ENCODE measurements at places on chromosomes 11 and 22.
A peak's percentile ranks its signal among the peaks of the same experiment; 100 is the strongest.

- DNase-seq, result no peak
Observed at GRCh38 chr11:9852465-9852864, 188.6 kb downstream of the SWAP70 start.

DNA sequence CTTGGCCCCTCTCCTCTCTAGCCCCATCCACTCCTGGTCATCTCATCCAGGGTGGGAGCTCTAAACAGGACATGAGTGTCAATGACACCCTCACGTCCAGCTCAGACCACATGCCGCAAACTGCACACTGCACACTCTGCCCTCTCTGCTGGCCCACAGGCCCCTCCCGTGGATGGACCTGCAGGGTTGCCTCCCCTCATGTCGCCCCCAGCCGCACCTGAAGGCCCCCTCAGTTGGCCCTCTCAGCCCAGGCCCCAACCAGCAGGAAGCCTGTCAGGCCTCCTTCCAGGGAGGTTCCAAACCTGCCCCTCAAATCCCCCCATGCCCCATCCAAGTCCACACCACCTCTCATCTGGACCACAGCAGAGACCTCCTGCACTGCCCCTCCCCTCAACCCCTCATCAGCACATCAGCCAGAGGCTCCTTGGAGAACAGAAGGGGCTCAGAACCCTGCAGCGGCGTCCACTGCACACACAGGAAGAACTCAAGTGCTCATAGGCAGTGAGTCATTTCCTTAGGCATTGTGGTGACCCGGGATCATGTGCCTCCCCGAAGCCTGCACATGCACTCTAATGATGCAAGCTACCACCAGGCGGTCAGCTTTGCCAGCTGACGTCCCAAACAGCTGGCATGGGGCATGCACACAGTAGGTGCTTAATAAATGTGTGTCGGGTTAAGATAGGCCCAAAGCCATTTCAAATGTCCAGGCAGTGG is 12.9 kb upstream of the CDKN1C start:
- DNase-seq, result peak; percentile 93

DNA sequence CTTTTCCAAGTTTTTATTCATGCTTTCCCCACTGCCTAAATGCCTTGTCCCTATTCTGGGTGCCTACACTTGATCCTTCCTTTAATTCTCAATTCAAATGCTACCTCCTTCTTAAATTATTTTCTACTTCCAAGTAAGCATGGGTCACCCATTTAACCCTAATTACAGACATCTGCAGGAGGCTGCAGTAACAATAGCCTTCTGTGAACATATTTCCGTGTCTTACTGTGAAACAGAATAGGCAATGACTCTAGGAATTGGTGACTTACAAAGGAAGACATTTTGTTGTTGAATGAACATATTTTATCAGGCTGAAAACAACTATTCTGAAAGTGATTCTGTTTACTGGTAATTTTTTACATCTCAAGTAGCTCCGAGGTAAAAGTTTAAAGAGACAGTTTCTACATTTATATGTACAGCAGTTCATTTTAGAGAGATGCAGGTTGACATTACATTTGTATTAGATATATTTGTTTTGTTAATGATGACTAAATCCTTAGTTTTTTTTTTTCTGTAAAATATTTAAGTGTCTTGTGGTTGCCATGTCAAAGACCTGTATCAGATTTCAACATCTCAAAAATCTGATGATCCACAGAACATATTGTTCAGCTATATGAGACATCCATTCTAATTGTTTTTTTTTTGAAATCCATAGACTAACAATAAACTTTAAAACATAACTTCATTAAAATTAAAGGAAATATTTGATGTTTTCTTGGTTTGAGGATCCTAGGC is 316.8 kb downstream of the CASP12 start:
- DNase-seq, result no peak

DNA sequence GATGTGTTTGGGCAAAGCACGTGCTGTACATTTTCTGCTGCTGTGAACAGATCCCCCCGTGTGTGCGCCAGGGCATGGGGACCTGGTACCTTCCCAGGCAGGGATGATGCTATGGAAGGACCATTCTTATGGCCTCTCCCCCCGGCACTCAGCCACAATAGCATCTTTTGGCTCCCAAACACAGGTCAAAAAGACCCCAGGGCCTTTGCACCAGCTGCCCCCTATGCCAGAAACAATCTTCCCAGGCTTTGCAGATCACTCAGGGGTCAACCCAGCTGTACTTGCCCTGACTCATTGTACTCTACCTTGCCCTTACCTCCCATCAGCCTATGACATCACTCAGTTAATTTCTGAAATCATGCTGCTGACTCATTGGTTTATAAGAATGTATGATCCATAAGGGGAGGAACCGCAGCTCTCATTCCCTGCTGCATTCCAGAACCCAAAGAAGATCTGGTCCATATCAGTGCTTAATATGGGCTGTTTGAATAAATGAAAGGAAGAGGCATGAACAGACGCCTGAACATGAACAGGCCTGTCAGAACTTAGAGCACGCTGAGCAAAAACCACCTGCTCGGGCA is 100.7 kb downstream of the CELSR1 start:
- DNase-seq, result no peak

GRCh38 chr11:47899801-47900200 is 51.7 kb upstream of the NUP160 start:
- DNase-seq, result no peak

DNA sequence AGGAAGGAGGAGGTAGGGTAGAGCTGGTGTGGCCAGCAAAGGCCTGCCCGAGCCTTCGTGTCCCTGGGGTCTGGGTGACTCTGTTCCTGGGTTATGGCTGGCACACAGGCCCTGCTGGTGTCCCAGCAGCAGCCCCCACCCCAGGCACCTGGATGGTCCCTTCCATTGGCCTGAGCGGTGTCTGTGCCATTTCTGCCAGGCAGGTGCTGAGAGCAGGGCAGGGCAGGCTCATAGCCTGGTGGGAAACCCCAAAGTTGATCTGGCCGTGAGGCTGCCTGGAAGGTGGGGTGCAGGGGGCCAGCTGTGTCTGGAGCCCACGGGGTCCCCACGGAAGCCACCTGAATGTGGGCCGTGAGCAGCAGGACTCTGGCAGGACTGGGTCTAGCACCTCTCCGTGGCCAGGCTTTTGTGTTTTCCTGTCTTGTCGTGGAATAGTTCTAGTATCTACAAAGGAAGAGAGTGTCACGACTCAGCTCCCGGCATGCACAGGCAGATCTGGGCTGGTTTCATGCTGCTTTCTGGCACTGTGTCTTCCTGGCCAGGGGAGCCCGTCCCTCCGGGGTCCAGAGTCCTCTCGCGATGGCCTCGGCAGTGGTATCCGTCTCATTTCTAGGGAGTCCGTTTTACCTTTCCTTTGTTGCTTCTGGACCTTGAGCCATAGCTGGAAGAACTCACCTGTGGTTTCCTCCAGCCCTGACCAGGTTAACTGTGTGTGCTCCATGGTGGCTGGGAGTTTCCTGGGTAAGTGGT is 83.7 kb downstream of the KCNQ1 start:
- DNase-seq, result no peak

GRCh38 chr11:47869544-47870393 is 21.6 kb upstream of the NUP160 start:
- DNase-seq, result peak; percentile 56

- no peak for DNase-seq
Observed at GRCh38 chr11:134170919-134171281, 52.9 kb downstream of the NCAPD3 start.

GRCh38 chr11:7543302-7543701 is 29.5 kb downstream of the PPFIBP2 start:
- DNase-seq, result no peak

DNA sequence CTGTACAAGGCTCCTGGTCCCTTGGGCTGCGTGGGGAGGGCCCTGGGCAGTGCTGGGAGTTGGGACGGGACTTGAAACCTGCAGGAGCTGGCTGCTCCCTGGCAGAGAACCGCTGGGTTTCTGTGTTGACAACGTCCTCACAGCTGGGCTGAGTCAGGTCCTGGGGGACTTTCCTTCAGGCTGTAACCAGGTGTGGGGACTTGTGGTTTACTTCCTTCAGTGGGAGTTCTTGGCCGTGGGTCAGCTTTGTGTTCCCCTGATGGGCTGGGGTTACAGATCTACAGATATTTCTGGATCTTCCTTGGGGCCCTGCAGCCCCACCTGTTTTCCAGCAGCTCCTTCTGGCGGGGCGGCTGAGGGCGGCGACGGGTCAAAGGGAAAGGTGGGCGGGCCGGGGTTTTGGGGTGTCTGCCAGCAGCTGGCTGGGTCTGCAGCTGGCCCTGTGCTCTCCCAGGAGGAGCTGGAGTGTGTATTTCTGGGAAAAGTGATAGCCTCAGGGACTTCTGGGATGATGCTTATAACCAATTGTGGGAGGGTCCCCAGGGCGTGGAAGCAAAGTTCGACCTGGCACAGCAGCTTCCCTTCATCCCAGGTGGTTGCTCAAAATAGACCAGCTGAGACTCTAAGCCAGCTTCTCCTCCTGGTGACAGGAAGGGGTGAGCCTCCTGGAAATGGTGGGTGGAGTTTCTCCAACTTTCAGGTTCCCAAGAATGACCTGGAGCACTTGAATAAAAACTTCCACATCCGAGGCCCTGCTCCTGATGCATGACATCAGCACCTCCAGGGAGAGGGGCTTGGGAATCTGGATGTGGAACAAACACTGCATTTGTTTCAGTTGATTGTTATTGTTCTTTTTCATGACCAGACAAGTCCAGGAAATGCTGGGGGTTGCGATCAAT is 19.1 kb downstream of the ST14 start:
- no peak for DNase-seq

GRCh38 chr11:105929084-105929955 is 92.7 kb downstream of the MSANTD4 start:
- no peak for DNase-seq

DNA sequence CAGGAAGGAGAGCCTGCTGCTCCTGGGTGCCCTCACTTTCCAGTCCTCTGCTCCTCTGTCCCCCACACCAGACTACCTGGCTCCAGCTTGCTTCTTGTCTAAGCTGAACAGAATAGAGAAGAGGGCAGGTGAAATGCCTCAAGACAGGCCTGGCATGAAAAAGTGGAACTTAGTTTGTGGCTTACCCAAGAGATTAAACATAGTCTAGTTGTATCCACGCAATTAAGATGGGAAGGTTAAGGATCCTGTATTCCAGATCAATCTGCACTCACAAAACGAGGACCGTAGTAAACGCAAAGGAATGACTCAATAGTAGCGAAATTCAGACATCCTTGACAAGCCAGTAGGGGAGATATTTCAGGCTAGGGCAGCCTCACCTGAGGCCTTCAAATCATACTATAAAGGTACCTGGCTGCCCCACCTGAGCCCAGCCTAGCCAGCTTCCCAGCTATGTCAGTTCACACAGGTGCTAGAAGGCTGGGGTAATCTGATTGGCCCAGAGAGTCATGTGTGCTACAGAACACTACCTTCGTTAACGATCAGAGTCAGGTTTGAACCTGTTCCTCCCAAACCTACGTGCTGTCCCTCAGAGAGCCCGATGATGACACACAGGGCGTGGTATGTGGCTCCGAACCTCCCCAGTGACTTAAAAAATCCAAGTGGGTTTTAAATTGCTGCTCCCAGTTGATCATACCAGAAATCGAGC is 46.5 kb downstream of the AHNAK start:
- no peak for DNase-seq

- no peak for DNase-seq
Observed at GRCh38 chr11:126834573-126834972, 166.0 kb downstream of the KIRREL3 start.

DNA sequence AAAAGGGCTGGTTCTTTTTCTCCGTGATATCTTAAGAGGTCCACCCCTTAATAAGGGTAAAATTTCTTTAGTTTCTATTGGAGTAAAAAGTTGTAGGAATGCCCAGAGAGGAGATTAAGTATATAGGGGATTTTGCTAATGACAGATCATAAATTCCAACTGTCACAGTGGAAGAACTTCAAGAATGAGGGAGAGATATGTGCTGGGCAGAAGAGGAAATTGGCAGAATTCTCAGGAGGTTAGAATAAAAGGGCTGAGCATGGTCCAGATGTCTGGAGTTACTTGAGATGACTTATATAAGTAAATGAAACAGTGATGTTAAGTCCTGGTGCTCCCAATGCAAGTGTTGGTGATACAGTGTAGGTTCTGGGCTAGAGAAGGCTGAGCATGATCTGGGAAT is 417.6 kb upstream of the ARHGAP42 start:
- DNase-seq, result no peak

DNA sequence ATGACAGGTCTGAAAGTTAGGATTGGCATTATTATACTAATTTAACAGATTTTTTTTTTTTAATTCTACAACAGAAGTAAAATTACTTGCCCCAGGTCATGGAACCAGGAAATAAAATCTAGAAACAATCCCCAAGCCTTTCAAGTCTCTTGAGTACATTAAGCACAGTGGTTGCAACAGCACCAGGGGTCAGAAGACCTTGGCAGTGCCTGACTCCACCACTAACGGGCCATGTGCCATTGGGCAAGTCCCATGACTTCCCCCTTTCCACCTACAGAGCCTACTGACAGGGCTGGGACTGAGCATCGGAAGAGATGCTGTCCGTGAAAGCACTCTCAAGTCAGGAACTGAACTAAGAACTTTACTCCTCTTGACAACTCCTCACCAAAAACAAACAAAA is 98.6 kb upstream of the AKIP1 start:
- peak; percentile 98 for DNase-seq

DNA sequence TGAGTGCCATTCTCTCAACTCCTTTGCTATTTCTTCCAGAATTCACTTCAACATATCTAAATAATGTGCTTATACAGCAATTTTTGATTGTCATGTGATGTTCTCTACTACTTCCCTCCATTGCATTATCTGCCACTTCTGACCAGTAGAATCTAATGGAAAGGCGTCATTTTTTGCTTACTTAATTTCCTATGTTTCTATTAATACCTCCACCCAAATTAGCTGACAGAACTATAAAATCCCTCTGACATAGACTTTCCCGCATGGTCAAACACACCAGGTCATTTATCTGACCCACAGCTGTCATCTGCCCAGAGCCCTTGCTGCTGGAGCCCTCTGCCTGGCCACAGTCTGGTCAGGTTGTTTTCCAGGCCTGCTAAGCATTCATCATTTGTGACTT is 258.6 kb upstream of the NARS2 start:
- peak; percentile 53 for DNase-seq

DNA sequence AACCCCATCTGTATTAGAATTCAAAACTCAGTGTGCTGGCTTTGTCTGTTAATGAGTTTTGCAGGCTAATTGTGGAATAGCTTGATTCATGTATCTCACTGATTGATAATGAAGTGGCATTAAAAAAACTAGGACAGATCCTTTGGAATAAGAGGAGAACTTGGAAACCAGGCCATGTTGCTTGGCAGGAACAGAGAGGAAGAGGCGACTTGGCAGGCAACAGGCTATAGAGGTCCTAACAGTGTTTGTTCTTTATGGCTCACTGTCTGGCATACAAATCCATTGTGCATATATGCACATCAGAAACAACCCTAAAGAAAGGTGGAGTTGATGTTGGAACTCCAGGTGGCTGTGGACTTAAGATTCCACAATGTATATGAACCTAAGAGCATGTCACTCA is 17.4 kb upstream of the OR9I1 start:
- no peak for DNase-seq

DNA sequence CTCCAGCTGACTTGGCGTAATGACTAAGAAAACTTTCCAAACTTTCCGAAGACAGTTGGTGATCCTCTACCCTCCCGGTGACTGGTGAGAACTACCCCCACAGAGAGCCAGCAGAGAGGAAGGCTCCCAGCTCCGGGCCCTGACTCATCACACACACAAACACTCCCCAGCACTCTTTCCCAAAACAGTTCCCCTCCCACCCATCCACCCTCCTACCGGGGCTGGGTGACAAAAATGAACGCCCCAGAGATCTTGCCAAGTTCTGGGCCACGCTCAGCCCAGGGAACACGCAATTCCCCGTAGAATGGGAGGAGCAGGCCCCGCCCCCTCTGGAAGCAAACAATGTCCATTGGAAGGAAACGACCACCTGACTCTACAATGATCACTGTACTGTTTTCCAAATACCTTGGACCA is 21.3 kb upstream of the JAM3 start:
- no peak for DNase-seq

Measured in inflammatory macrophage treated with lipopolysaccharide for 4 hours (primary cell).